Mesenteric fat pad (tissue), 1 donor: ENCODE measurements at places on chromosomes 4 and X. TPM values are rescaled to one million over a fixed set of nuclear protein-coding genes. Genes with fewer than 3 reads are reported as not detected.
A peak's percentile ranks its signal among the peaks of the same experiment; 100 is the strongest.

GRCh38 chrX:56733459-56734046 lies 4.5 kb downstream of the NBDY start:
- DNase-seq, result no peak

- DNase-seq, result no peak
Measured at GRCh38 chr4:151389311-151389710, 19.7 kb upstream of the FHIP1A start.

- DNase-seq, result no peak
Measured at GRCh38 chrX:53004811-53005210, 43.8 kb upstream of the GPR173 start.

BMP3 gene
- total RNA-seq, result not detected

- DNase-seq, result no peak
Measured at GRCh38 chr4:110025056-110025455, 112.4 kb downstream of the EGF start.

DNA sequence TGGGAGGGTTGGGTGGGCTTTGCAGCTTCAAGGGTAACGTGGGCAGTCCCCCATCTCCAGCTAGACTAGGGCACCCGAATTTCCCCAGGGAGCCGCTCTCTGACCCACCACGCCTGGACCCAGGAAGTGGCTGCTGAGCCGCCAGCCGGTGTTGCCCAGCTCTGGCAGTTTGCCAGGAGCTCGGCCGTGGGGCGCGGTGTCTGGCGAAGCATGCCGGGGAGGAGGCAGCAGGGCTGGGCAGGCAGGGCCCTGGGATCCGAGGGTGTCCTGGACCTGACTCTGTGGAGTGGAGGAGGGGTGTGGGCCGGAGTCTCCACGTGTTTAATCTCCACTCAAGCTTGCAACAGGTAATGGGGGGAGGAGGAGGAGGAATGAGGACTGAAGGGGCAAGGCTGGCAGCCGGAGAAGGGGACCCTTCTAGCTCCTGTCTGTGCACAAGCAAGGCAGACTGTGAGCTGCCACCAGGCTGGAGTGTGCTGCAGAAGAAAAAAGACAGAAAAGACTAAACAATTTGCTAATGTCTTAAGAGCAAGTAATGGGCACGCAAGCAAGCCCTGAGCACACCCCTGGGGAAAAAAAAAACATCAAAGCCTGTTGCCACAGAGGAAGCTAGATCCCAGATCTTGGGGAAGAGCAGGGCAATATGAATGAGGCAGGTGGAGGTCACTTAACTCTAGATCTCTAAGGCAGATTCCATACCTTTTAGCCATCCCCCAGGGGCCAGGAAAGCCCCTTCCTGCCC lies 2.4 kb downstream of the LONRF3 start:
- peak; percentile 91 for DNase-seq

CLTRN gene
- not detected for total RNA-seq

DNA sequence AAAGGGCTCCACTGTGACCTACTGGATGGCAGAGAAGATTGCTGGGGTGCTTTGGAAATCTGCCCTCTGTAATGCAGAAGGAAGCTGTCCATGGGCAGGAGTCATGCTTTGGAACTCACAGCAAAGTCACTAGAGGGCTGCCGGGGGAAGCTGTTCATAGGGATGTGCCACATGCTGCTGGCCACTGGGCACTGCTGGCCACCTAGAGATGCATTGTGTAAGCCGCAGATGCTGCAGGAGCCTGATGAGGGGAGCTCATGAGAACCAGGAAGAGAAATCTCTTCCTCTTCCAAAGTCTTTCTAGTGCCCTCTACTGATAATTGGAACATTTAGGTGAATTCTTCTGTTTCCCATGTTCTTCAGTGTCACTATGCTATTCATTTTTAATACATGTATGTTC lies 31.2 kb upstream of the UXT start:
- no peak for DNase-seq

CLNK gene
- total RNA-seq, result not detected

CYLC1 gene
- not detected for total RNA-seq

WDFY3 gene
- total RNA-seq, result 124 TPM

DNA sequence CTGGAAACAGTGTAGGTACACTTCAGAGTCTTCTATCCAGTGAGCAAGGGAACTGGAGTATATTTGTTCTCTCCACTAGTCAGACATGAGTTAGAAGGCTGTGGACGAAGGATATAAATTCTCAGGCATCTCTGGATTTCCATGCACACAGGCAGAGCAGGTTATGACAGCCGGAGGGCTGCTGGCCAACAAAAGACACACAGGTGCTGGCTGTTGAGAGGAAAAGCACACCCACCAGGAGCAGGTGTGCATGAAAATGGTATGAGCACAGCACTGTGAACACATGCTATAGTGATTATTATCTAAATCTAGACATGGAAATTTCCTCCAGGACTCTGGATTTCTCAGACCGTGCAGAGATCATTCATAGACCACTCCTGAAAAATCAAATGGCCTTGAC lies 444.7 kb upstream of the RPS6KA3 start:
- no peak for DNase-seq

GRCh38 chrX:154494715-154495114 lies 4.3 kb upstream of the SLC10A3 start:
- DNase-seq, result no peak

PCGF3 gene
- 34.7 TPM for total RNA-seq

DNA sequence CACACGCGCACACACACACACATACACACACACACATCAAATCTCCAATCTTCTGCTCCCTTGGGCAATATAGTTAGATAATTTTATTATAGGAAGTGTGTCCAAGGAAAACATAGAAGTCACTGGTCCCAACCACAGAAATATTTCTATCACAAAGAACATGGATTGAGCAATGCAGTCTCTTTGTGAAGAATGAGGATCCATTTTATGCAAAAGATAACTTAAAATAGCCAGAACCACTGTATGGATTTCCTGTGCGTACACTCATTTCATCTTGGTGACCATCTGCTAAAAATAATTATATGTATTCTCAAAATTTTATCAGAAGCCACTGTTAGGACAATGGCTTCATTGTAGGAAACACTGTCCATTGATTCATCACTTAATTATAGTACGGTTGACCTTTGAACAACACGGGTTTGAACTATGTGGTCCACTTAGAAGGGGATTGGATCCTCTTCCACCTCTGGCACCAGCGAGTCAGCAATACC lies 169.6 kb upstream of the MXRA5 start:
- DNase-seq, result no peak

GRCh38 chrX:100964362-100964761 lies 5.1 kb upstream of the ARL13A start:
- DNase-seq, result no peak

PHKA1 gene
- 3.5 TPM for total RNA-seq

GRCh38 chr4:7782783-7783182 lies 156.9 kb downstream of the AFAP1 start:
- no peak for DNase-seq

GRCh38 chrX:43853225-43853828 lies 28.9 kb downstream of the MAOB start:
- DNase-seq, result no peak

DSPP gene
- total RNA-seq, result not detected

GRCh38 chr4:147538711-147539110 lies 57.8 kb downstream of the EDNRA start:
- no peak for DNase-seq

GRCh38 chrX:132751063-132751690 lies 207.3 kb downstream of the HS6ST2 start:
- DNase-seq, result no peak

NAT8L gene
- 67.3 TPM for total RNA-seq

DNA sequence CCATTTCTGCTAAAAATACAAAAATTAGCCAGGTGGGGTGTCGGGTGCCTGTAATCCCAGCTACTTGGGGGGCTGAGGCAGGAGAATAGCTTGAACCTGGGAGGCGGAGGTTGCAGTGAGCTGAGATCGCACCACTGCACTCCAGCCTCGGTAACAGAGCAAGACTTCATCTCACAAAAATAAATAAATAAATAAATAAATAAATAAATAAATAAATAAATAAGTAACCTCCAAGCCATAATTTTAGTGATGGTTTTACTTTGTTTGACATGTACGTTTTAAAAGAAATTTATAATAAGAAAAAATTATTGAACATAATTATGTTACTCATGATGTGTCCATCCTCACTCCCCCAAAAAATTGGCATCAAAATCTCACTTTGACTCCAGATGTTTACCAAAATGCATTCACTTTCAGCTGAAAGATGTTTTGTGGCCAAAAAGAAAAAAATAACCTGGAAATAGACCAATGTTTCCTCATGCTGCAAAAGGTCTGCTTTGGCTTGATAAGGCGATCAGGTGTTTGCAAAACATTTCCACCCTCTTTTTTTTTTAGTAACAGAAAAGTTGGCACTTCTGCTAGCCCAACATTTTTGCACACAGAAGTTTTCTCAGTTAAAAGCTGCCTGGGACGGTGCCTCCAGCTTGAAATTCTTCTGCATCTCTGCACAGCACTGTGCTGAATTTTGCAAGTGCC lies 42.2 kb upstream of the DHRSX start:
- no peak for DNase-seq

DNA sequence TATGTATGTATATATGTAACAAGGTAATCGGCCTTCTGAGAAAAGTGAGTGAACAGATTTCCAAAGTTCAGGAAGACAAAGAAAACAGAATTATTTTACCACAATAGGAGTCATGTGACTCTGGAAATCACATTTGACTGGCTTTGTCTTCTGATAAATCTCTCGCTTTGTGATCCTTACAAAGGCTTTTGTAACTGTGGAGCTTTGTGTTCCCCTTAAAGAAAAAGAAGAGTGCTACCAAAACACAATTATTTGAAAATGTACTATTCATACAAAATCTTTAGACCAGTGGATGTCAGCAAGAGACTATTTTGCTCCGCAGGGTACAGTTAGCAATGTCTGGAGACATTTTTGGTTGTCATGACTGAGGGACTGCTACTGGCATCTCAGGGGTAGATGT lies 238.8 kb downstream of the LDB2 start:
- no peak for DNase-seq

- no peak for DNase-seq
Measured at GRCh38 chr4:110172972-110173371, 25.4 kb downstream of the ELOVL6 start.

DNA sequence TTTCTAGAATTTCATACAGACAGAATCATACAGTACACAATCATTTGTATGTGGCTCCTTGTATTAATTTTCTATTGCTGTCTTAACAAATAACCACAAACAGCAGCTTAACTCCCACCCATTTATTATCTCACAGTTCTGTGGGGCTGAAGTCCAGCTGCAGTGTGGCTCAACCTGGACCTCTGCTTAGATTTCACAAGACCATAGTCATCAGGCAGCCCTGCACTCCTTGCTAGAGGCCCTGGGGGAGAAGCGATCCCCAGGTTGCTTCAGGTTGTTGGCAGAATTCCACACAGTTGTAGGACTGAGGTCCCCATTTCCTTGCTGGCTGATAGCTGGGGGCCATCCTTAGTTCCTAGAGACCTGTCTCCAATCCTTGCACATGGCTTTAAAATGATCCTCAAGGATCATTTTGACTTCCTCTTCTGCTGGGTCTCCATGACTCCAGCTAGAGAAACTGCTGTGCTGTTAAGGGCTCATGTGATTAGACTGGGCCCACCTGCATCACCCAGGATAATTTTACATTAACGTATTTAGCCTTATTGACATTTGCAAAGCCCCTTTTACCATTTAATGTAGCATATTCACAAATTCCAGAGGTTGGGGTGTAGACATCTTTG lies 60.9 kb upstream of the SMAD1 start:
- DNase-seq, result no peak

TMPRSS11A gene
- total RNA-seq, result not detected

IL2 gene
- total RNA-seq, result not detected

DNA sequence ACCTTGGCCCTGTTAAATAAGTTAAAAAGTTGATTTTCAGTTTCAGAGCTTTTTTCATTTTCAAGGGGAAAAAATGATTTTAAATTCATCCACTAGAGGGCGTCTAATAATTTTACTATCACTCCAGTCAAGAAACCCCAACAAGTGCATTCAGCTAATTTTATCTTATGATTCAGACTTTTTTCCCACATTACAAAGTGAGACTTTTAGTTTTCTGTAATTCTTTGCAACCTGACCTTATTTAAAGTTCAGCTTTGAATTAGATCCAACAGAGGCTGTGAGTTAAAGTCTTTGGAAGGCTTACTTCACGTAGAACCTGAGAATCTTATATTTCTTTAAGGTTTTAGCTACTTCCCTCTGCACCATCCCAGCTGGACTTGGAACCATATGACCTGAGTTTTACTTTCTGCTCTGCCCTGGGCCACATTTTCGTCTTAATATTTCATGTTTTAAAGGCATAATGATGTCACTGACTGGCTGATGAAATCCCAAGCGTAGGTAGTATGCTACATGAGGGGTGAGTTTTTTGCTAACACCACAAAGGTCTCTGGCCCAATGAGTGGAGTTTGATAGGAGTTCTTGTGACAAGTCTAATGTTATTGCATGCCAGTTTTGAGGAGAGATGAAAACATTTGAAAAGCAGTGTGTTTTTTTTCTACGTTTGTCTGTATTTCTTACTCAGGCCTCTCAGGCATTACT lies 7.2 kb downstream of the GNRHR start:
- DNase-seq, result no peak

NAP1L2 gene
- total RNA-seq, result 0.55 TPM

DNA sequence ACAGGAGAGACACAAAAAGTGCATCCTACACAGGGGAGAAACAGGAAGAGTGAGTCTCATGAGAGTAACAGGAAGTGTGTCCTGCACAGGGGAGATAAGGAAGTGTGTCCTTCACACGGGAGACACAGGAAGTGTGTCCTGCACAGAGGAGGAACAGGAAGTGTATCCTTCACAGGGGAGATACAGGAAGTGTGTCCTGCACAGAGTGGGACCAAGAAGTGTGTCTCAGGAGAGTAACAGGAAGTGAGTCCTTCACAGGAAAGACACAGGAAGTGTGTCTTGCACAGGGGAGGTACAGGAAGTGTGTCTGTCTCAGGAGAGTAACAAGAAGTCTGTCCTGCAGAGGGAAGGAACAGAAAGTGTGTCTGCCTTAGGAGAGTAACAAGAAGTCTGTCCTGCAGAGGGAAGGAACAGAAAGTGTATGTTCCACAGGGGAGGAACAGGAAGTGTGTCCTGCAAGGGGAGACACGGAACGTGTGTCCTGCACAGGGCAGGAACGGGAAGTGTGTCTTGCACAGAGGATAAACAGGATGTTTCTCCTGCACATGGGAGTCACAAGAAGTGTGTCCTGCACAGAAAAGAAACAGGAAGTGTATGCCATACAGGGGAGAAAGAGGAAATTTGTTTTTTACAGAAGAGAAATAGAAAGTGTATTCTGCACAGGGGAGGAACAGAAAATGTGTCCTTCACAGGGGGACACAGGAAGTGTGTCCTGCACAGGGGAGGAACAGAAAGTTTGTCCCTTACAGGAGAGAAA lies 102.0 kb downstream of the ARSF start:
- DNase-seq, result no peak

UGT2B11 gene
- total RNA-seq, result not detected

TMEM31 gene
- total RNA-seq, result not detected

NAAA gene
- 16.4 TPM for total RNA-seq
